NCI-H460 (cell line): ENCODE measurements at places on chromosomes 5 and 9.

- DNase-seq: no peak
Observed at GRCh38 chr5:137071931-137072330, 427.2 kb downstream of the SPOCK1 start.

DNA sequence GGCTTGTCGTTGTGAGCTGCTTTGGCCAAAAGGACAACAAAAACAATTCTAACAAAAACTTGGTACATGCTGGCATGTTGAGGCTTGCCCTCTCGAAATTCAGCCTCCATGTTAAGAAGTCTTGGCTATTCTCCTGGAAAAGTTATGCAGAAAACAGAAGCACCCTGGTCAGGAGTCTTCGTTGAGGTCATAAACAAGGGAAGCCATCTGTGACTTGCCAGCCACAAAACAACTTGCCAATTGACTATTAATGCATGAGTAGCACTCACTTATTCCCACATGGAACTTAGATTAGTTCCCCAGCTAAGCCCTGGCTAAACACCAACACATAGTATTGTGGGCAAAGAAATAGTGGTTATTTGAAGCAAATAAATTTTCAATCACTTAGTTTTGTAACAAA, 521.0 kb upstream of the CHD1 start:
- no peak for DNase-seq

DNA sequence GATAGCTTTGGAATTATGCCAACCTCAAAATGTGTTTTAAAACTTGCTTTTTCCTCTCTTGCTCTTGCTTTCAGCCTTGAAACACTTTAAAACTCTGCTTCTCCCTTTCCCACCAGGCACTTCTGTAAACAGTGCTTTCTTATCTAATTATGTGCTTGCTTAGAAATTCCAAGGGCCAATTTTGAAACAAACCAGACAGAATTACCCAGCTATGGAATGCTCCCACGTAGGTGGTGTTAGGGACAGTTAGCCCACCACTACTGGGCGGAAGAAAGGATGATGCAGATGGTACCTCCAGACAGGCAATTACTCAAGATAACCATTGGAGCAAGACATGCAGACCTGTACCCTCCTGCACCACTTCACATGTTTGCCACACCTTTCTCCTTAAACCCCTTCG, 523.0 kb upstream of the PTPRD start:
- DNase-seq: no peak

- DNase-seq: no peak
Observed at GRCh38 chr5:57989378-57989777, 470.5 kb downstream of the PLK2 start.

GRCh38 chr9:122609804-122610203, 4.7 kb upstream of the OR1Q1 start:
- no peak for DNase-seq

DNA sequence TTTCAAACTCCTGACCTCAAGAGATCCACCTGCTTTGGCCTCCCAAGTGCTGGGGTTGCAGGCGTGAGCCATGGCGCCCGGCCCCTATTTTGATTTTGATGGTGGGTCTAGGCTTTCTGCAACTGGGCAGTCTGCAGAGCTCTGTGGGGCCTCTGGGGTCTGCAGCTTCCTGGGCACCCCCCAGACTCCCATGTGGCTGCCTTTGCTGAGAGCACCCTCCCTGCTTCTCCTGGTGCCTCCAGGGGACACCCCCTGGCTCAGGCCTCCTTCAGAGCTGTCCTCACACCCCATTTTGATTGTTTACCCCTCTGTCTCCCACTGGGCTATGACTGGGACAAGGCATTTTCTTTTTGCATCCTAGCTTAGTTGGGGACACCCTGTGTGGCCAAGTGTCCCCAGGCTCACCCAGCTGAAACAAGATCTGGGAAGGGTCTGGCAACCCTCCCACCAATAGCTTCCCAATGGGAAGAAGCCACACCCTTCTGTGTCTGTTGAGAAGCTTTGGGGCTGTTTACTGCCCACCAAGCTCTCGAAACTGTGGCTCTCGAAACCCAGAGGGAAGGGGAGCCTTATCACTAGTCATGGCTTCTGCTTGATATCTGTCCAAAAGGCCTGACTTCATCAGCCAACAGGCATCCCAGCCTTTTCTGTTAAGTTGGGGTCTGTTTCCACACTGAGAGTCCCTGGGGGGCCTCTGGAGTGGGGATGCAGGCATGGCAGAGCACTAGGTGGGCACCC, 204.4 kb upstream of the IER5L start:
- no peak for DNase-seq

- no peak for DNase-seq
Observed at GRCh38 chr9:6426117-6426516, 13.1 kb downstream of the UHRF2 start.

DNA sequence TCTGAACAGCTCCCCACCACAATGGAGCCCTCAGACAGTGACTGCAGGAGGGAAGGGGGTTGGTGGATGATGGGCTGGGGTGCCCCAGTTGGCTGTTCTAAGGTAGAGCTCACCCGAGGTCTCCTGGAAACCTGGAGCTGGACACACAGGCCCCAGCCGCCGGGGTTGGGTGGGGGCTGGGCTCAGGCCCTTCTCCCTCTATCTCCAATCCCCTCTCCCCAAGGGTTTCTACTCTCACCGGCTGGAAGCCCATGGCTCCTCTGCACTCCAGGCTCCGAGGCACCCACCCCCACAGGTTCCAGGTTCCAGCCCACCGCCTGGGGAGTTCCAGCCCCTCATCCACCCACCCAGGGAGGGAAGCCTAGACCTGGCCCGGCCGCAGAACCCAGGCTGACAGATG, 766 bp downstream of the NR5A1 start:
- DNase-seq: no peak

- no peak for DNase-seq
Observed at GRCh38 chr9:116223926-116224325, 70.3 kb downstream of the PAPPA start.

GRCh38 chr9:134618833-134619447, 22.7 kb upstream of the COL5A1 start:
- DNase-seq: no peak

- DNase-seq: no peak
Observed at GRCh38 chr5:133749331-133749985, 137.1 kb upstream of the FSTL4 start.

- no peak for DNase-seq
Observed at GRCh38 chr9:130670644-130671043, 6.2 kb downstream of the PRDM12 start.

- DNase-seq: no peak
Observed at GRCh38 chr9:136587944-136588662, 42.3 kb upstream of the NOTCH1 start.

DNA sequence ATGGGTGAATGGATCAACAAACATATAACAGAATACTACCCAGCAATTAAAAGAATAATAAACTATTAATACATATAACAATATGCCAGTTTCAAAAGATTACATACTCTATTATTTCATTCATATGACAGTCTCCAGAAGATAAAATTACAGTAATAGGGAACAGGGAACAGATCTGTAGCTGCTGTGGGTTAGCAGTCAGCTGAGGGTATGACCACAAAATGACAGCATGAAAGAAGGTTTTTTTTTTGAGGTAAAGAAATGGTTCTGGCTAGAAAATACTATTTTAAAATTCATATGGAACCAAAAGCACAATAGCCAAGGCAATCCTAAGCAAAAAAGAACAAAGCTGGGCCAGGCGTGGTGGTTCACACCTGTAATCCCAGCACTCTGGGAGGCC, 73.0 kb upstream of the NR5A1 start:
- DNase-seq: no peak

GRCh38 chr5:172086194-172086975, 79.9 kb upstream of the FBXW11 start:
- DNase-seq: no peak

GRCh38 chr5:9667906-9668305, 37.8 kb upstream of the TAS2R1 start:
- no peak for DNase-seq
